ENCODE measurements at places on chromosomes 13 and 19.
A peak's percentile ranks its signal among the peaks of the same experiment; 100 is the strongest.

DNA sequence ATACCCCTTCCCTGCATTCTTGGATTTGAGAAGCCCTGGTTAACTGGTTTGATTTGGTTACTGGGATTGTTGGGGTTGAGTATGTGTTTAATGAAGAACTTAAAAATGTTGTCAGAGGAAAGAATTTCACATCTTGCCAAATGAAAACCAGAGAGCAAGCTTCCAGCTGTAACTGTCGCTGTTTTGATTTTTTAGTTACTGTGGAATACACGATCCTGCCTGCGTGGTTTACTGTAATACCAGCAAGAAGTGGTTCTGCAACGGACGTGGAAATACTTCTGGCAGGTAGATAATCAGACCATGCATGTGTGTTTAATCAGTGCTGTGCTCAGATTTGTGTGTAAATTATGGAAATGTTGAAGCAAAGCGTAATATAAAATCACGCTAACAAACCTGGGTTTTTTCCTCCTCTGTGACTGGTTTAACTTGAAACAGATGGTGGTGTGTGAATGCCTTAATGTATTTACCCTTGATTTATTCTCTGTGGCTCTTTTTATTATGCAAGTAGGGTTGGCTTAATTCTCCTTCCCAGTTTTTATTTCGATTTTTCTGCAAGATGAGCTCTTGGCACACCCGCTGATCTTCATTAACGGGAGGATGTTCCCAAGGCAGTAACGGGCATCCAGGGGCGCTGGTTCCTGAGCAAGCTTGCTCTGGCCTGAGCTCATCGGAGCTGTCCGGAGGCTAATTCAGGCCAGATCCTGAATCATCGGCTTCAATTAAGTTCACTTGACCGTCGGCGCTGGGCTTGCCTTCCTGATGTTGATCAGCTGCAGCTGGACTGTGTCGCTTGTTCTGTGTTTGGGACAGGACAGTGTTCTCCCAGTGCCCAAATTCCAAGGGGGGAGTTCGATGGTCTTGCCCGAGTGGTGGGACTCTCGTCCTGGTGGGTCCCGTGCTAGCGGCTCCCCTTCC is 16.0 kb downstream of the UPF1 start:
- DNase-seq: no peak

DNA sequence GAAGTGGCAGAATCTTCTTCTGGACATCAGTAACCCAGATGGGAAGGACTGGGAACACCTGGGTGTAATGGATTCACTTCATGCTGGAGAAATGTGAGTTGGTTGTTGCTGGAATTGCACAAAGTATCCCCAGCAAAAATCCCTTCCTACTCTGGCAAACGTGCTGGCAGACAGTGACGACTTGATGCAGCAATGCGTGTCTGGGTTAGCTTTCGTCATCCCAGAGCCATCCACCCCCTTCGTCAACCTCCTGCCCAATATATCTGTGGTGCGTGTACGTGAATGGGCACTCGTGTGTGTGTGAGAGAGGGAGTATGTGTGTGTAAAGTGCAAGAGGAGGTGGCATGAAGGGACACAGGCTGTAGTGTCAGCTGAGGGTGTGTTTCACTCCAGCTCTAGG is 70.9 kb downstream of the TM9SF2 start:
- no peak for DNase-seq

- DNase-seq: peak; percentile 23
These were observed 24.7 kb downstream of the ZNRF4 start for GRCh38 chr19:5479958-5480357.

DNA sequence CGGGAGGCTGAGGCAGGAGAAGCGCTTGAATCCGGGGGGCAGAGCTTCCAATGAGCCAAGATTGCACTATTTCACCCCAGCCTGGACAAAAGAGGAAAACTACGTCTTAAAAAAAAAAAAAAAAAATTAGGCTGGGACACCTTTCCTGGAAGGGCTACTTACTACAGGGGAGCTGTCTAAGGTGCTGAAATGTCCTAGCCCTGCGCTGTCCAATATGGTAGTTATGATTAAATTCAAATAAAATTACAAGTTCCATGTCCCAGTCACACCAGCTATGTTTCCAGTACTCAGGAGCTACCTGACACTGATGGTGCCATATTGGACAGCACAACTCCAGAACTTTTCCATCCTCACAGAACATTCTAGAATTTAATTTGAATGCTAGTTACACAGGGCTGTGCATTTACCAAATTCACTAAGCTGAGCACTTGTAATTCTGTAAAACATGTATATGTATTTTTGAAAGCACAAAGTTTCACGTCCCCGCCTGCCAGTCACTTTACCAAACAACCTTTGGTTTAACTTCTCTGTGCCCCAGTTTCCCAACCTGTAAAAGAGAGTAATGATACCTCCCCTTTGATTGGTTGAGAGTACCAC is 9.2 kb upstream of the ZSCAN22 start:
- DNase-seq: no peak

DNA sequence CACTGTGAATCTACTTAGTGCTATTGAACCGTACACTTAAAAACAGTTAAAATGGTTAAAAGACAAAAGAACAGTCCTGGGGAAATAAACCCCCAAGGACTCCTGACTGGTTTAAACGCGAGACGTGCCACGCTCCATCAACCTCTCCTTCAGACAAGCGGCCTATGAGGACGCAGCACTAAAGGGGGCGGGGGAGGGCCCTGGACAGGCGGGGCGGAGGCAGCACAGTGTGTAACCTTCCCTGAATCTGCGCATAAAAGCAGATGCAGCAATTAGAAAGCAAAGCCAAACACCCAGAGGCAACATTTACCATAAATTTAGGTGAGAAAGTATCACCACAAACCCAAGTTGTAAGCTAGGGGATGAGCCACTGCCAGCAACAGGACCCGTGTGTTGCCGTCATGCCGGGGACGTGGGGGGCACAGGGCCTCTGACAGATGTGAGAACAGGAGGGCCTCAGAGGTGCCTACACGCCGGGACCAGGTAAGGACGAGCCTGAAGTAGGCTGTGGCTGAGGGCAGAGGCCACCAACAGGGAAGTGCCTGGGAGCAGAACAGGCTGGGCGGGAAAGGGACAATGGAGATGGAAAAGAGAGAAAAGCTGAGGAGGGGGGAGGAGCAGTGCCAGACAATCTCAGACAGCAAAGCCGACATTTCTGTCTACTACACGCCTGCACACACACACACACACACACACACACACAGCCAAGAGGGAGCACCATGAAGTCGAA is 15.3 kb upstream of the ADPRHL1 start:
- DNase-seq: peak; percentile 58

DNA sequence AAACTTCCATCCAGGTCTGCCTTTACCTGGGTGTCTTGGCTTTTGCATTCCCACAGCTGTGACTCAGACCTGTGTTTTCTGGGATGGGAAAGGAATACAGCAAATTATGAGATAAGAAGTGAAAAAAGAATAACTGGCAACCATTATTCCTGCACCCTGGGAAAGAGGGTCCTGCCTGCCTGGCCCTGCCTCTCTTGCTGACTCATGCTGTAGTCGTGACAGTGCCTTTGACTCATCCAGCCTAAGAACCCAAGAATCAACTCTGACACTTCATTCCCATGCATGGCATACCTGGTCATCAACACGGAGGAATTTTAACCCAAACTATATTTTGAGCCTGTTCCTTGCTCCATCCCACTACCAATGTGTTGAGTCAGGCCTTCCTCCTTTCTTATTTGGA is 185.4 kb upstream of the SERP2 start:
- no peak for DNase-seq

DNA sequence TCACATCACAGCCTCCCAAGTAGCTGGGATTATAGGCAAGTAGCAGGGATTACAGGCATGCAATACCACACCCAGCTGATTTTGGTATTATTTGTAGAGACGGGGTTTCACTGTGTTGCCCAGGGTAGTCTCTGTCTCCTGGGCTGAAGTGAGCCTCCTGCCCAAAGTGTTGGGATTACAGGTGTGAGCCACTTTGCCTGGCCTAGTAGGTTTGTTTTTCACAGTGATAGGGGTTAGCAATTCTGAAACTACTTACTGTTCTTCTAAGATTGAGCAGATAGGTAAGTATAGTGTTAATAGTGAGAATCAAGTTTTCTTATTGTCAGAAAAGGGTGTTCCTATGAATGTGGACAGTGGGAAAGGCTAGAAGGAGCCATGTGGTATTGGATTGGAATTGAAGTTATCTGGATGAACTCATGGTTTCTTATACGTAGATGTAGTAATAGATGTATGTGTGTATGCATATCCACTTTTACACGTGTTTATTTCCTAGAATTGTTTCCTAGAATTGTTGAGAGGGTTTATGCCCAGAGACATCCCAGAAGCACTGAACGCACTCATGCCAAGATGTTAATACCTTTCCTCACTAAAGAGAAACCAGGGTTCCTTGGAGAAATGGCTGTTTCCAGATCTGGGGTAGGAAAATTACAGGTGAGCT is 49.1 kb downstream of the SAE1 start:
- no peak for DNase-seq

- DNase-seq: no peak
These were observed 271.2 kb upstream of the HTR2A start for GRCh38 chr13:47168066-47168465.

DNA sequence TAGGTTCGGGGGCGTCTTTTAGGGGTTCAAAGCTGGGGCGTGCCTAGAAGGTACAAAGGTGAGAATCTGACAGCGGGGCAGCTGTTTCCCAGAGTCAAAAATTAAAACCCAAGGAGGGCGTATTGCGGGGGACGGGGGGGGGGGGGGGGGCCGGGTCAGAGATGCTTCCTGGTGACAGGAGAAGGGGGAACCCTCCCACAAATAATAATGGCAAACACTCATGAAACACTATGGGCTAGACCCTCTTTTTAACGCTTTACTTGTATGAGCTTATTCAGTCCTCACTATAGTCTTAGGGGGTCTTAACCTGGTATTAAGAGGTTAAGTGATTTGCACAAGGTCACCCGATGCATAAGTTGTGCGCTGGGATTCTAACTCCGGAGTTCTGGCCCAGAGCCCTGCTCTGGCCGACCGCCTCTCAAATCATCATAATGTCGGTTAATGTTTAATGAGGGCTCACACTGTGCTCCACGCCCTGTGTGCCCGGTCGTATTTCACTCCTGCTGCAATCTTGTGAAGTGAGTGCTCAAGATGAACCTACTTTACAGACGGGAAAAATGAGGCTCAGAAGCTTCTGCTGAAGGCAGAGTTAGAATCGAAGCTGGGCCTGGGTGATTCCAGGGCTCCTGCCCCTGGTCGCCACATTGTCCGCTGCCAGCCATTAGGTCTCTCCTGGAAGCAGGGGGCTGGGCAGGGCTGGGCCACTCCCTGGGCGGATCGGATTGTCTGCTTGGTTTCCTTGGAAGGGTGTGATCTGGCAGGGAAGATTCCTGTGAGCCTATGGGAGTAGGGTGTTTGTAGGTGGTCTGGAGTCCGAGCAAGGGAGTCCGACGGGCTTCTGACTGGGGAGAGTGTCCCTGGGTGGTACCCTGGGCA is 964 bp downstream of the PAK4 start:
- DNase-seq: peak; percentile 56

DNA sequence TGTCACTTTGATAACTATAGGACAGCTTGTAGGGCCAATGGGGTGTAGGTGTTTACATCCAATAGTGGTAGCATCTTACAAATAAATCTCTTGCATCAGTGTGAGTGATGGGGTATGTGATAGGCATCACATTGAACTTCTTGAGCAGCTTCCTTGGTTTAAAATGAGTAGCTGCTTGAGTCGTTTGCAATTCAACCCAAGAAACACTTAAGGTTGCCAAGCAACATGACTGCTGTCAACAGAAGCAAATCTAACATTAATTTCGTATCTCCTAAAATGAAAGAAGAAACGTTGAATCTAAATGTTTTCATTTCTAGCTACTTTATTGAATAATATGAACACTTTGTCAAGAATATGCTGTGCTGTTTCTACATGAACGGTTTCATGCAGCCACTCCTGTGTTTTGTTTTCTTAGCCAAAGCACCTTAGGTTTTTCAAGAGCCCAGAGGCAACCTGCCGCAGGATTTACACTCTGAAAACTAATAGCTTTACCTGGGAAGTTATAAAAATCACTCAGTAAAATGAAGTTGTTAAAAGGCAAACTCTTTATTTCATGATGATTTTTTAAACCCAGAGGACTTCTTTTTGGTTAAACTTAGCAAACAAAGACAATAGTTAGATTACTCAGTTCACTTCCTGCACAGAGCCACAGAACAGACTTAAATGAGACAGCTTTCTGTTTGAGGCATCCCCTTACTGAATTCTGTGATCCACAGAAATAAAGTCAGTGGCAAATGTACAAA is 305.2 kb downstream of the MTUS2 start:
- no peak for DNase-seq

DNA sequence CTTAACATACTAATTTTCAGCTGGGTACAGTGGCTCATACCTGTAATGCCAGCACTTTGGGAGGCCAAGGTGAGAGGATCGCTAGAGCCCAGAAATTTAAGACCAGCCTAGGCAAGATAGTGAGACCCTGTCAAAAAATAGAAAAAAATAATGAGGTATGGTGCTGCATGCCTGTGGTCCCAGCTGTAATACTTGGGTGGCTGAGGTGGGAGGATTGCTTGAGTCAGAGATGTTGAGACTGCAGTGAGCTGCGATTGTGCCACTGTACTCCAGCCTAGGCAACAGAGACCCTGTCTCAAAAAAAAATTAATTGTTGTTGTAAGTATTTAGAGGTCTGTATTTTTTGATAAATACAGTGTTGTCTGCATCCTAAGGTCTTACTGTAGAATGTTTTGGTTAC is 66.8 kb downstream of the FNDC3A start:
- DNase-seq: no peak

DNA sequence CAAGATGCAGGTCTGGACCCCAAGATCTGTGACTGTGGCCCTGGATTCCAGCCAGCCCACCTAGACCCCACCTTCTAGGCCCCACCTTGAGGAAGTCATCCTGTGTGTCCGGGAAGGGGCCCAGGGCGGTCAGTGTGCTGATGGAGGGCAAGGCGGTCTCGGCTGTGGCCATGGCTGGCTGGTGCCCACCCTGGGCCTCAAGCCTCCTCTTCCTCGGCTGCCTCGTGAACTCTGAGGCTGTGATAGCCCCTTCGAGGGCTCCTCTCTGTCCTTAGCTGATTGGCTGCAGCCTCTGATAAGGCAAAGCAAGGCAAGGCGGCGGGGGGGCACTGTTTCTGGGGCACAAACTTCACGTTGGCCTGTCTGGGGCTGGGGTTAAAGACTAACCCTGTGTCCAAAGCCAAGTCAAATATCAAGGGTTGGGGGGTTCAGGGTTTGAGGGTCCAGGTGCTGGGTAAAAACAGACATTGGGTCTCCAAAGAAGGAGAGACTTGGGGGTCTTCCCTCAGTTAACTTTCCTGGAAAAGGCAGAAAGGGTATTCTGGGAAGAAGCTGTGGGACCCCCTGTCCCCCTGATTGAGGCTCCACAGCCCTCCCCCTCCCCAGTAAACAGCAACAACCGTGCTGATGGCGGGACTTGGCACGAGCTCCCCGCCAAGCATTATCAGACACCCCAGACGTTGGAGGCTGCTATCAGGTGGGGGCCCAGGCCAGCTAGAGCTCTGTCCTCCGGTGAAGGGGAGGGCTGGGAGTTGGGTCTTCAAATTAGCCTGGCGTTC is at the start of gene KLF1:
KLF1 (minus strand) TSS at position 233 of the 779 bp plus-strand sequence; CDS start at position 172, 61 bp downstream.
- DNase-seq: no peak

Data from HAP-1 (cell line).